ENCODE measurements at places on chromosomes 3 and 15.

GRCh38 chr3:113212844-113213375 is 1.6 kb downstream of the BOC start:
- DNase-seq = no peak

DNA sequence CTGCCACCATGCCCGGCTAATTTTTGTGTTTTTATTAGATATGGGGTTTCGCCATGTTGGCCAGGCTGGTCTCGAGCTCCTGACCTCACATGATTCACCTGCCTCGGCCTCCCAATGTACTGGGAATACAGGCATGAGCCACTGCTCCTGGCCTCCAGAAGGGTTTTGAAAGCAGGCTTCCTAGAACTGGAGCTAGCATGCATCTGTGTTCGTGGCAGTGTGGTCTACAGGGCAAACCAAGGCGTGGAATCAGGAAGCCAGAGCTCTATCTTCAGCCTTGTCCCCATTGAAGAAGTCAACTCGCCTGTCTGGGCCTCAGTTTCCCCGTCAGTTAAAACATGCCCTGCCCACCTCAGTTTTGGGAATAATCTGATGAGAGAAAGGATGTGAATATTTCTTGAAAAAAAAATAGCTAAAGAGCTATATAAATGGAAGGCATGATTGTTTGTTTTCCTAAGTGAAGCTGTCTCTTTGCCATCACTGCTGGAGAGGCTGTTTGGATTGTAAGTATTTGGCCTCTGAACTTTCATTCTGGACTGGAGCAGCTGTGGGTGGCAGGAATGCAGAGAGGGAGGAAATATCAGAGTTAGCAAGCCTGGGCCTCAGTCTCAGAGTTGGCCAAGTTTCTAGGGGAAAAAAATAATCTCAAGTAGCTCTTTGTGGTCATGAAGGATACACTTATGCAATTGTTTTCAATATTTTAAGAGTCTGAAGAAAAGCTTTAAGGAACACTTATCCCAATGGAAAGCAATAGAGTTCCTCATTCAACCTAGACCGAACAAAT is 36.5 kb upstream of the UACA start:
- no peak for DNase-seq

- no peak for DNase-seq
Observed at GRCh38 chr3:38142959-38143358, 4.5 kb downstream of the MYD88 start.

- no peak for DNase-seq
Observed at GRCh38 chr15:45386974-45387373, 8.6 kb upstream of the GATM start.

DNA sequence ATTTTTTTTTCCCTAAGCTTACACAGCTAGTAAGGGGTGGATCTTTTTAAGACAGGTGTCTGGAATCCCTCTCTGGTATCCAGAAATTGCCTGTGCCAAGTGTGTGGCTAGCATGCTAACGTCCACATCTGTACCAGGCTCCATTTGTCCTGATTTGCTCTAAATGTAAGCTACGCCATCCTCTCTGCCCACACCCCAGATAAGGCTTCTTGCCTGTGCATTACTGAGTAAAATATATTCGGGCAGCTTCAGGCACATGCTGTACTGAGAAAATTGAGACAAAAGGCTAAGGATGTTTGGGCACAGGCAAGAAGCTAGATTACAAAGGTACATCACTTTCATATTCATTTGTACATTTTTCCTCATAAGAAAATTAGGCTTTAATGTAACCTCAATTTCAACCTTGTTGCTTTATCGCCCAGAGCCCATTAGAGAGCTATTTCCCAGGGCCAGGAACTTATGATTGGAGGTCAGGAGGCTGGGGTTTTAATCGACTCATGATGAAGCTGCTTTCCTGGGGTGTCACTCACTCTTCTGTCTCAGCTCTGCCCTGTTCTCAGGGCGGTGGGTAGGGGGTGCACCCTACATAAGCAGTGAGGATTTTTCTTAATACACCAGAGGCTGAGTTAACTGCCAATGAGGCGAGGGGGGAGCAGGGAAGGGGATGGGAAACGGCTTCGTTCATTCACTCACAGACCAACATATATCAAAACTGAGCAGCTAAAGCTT is 106.3 kb downstream of the RORA start:
- no peak for DNase-seq

- DNase-seq = no peak
Observed at GRCh38 chr3:134057006-134057653, 27.4 kb upstream of the SLCO2A1 start.

DNA sequence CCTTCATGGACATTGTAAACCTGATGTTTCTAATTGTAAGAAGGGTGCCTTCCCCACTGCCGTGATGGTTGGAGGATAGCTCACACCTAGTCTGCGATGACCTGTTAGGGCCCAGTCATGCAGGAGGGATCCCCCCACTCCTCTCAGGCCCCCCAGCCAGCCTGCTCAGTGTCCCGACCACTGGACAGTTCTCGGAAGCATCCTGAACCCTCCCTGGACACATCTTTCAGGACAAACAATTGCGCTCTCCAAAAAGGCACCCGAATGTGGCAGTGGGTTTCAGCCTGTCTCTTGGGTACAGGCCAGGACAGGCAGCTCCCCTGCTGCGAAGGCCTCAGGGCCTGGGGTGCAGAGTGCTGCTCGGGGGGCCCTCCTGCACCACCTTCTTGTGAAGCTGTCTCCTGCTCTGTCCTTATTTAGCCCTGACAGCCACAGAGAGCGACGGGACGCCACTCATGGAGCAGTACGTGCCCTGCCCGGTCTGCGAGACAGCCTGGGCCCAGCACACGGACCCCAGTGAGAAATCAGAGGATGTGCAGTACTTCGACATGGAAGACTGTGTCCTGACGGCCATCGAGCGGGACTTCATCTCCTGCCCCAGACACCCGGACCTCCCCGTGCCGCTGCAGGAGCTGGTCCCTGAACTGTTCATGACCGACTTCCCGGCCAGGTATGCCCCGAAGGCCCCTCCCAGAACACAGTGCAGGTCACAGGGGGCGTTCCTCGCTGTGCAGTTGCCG is 132.3 kb downstream of the LRRK1 start:
- DNase-seq = no peak

GRCh38 chr3:100875239-100875638 is 118.0 kb downstream of the ABI3BP start:
- no peak for DNase-seq

- DNase-seq = no peak
Observed at GRCh38 chr3:160448845-160449635, 546 bp downstream of the TRIM59 start.

DNA sequence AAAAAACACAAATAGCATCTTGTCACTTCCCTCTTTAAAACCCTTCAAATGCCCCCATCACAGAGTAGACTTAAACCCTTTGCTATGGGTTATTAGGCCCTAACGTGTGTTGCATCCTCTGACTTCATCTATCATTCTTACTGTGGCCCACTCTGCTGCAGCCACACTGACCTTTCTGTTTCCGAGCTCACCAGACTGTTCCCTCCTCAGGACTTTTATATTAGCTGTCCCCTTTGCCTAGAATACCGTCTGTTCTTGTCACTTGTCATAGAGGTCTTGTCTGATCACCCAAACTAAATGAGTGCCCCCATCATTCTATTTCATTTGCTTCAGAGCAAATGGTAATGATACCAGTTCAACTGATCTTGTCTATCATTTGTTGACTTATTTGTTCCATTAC is 877 bp upstream of the FEM1B start:
- no peak for DNase-seq

- DNase-seq = no peak
Observed at GRCh38 chr15:31405200-31405920, 78.7 kb downstream of the KLF13 start.

DNA sequence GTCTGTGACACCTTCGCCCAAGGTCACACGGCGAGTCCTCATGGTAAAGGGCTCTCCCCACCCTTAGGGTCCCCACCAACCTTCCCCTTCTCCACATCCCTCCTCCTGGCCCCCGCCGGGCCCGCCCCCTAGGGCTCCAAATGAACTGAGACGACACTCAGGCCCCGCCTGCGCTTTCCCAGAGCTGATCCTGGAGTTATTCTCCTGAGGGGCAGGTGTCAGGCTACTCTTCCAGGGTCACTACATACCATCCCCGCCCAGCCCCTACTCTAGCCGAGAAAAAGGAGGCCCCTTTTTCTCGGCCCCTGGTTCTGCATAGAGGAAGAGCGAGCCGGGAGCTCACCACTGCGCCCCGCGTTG is 292 bp downstream of the USP4 start:
- no peak for DNase-seq

DNA sequence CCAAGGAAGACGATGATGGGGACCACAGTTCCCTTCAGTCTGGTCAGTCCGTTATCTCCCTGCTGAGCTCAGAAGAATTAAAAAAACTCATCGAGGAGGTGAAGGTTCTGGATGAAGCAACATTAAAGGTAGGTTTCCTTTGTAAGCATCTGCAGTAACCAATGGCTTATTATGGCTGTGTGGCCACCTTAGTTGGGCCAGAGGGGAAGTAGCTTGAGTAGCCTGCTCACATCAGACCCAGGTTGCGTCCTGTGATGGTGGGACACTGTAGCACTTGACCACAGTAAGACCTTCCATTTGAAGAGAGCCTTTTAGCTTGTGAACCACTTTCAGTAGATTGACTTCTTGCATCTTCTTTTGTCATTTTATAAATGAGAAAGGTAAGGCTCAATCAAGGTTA is 22.6 kb downstream of the STARD5 start:
- DNase-seq = no peak

GRCh38 chr3:42732829-42733459 is 30.3 kb upstream of the HHATL start:
- no peak for DNase-seq

- no peak for DNase-seq
Observed at GRCh38 chr3:13682331-13683013, 133.5 kb downstream of the FBLN2 start.

DNA sequence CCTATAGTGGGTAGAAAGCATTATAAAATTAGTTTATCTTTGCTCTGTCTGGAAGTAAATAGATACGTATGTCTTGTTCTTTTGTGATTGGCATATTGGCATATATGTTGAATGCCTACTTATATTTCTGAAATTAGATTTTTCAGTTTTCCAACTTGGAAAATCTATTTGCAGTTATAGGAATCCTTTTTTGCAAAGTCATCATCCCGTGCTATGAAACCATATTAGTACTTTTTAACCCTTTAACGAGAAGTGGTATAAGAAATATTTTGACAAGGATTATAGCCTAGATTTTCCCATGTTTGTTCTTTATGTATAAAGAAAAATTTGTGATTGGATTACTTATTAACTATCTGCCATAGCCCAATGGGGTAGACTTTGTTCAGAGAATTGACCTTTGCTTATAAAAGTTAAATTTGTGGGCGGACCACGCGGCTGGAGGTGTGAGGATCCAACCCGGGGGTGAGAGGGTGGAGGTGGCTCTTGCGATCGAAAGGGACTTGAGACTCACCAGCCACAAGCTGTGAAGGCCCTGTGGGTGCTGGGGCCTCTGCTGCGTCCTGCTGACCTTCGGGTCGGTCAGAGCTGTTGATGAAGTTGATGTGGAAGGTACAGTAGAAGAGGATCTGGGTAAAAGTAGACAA is 5.9 kb downstream of the LRRC28 start:
- no peak for DNase-seq

DNA sequence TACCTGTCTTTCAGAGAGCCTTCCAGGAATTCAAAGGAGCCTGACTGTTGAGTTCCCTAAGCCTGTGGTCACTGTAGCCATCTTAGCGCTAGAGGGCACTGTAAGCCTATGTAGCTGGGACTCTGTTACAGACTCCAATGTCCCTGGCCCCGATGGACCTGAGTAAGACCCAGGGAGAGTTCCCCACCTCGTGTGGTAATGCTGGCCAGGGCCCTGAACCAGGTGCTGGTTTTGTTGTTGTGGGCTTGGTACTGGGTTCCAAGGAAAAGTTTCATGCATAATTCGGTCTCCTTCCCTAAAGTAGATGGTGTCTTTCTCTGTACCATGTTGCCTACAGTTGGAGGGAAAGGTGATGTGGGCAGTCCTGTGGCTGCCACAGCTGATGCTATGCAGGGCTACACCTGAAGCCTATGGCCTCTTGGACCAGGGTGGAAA is 32.4 kb downstream of the CDAN1 start:
- peak; percentile 39 for DNase-seq

GRCh38 chr3:66795365-66795764 is 202.7 kb upstream of the KBTBD8 start:
- DNase-seq = no peak

GRCh38 chr3:71978150-71978721 is 193.3 kb upstream of the PROK2 start:
- DNase-seq = no peak

DNA sequence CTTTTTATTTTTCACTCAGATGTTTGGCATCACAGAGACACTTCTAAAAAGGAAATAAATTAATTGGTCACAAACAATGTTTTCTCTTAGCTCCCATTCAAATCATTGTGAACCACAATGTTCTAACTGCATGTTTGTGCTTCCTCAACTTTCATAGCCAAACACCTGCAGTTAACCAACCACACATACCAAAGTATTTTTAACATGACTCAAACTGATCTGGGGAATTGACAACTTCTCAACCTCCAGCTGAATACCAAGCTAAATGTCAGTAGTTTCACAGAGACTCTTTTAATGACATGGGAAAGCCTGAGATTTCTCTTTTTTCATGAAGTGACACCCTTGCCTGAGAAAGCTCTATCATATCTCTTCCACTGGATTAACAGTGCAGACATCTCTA is 217.9 kb upstream of the MME start:
- DNase-seq = no peak

DNA sequence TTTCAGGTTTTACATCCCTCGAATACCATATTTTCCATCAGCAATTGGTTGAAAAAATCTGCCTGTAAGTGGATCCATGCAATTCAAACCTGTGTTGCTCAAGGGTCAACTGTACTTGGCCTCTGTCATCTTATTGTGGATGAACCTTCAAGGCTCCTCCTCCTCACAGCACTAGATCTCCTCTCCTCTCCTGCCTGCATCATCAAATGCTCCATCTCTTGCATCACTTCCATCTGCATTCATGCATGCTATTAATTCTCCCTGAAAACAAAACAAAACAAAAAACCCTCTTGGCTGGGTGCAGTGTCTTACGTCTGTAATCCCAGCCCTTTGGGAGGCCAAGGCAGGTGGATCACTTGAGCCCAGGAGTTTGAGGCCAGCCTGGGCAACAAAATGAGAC is 10.1 kb downstream of the BCL2L10 start:
- DNase-seq = no peak

DNA sequence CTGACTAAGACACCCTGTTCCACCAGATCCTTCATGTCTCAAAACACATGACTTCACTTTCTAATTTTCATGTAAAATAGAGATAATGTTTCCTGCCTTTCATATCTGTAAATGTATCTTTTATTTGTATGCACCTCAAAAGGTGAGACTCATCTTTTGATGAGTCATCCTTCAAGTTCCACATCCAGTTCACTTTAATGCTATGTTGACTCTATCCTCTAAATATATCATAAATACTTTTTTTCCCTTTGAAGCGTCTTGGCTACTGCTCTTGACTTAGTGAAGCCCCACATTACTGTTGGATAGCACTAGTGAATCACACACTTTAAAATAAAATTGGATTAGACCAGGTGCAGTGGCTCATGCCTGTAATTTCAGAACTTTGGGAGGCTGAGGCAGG is 741.1 kb downstream of the VGLL3 start:
- no peak for DNase-seq

Data from stimulated activated CD8-positive, alpha-beta memory T cell treated with anti-CD3 and anti-CD28 coated beads, Interleukin-4, amount 100 ng/mL, for 1 hour (primary cell).